ENCODE measurements at places on chromosomes 3 and 15. TPM values are rescaled to one million over a fixed set of nuclear protein-coding genes. Genes with fewer than 3 reads are reported as not detected.

- DNase-seq = no peak
These were observed 927 bp downstream of the CHDH start for GRCh38 chr3:53845103-53845880.

DNA sequence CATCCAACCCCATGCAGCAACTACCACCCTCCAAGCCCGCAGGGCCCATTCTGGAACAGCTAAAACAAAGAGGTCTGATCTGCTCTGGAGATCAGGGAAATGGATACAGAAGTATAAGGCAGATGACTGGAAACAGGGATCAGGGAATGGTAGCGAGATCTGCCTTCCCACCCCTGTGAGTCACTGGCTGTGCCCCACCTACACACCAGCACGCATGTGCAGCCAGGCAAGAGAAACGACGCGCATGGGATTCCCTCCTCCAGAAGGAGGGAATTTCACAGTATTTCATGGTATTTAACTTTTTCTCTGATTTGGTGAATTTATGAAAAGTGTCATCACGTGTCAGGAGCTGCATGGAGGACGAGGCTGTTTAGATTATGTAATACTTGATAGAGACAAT is 116.7 kb downstream of the ARRDC4 start:
- DNase-seq = no peak

GUCA1C gene
- total RNA-seq = not detected

WDR53 gene
- total RNA-seq = 2.4 TPM
